CD8-positive, alpha-beta memory T cell (primary cell): ENCODE measurements at places on chromosomes 6 and 20.

- H3K4me3 ChIP-seq = no peak overlapping the region
- no peak for DNase-seq
- H3K36me3 ChIP-seq = no peaks in the 10 kb centered on the region
- no peaks in the 10 kb centered on the region for H3K4me1 ChIP-seq
- H3K27me3 ChIP-seq = no peaks in the 10 kb centered on the region
These were observed 62.9 kb downstream of the QRSL1 start for GRCh38 chr6:106692112-106692818.

DNA sequence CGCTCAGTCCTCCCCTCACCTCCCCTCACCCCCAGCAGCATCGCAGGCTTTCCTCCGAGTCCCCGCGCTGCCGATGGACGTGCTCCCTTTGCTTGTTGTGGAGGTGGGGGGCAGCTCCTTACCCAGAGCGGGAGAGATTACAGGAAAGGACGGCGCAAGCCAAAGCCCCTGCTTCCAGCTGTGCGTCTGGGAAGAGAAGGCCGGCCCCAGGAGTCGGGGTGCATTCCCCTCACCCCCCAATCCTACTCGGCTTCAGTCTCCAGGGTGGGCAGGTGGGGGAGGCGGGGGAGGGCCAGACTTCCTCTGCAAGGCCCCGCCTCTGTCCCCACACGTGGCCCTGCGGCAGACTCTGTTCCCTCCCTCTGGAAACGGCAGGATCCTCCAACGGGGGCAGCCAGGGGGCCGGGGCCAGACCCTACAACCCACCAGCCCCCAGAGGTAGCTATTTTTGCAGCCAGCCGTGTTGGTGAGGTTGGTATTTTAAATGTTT lies 43.6 kb downstream of the NTSR1 start:
- H3K27ac ChIP-seq = no peak overlapping the region
- no peaks in the 10 kb centered on the region for H3K36me3 ChIP-seq
- H3K27me3 ChIP-seq = no peaks in the 10 kb centered on the region

- peaks cover 18% of the 10 kb centered on the region for H3K4me1 ChIP-seq
- peaks cover 18% of the 10 kb centered on the region for H3K36me3 ChIP-seq
- DNase-seq = no peak
- H3K4me3 ChIP-seq = no peak overlapping the region
- H3K27ac ChIP-seq = no peak overlapping the region
These were observed 2.5 kb downstream of the ZSCAN26 start for GRCh38 chr6:28269492-28269891.

GRCh38 chr20:62388839-62389600 lies 2.1 kb downstream of the RPS21 start:
- no peak overlapping the region for H3K27ac ChIP-seq
- no peaks in the 10 kb centered on the region for H3K27me3 ChIP-seq
- peaks cover 26% of the 10 kb centered on the region for H3K4me1 ChIP-seq
- H3K36me3 ChIP-seq = peaks cover 9% of the 10 kb centered on the region
- no peak overlapping the region for H3K4me3 ChIP-seq

- DNase-seq = no peak
- no peaks in the 10 kb centered on the region for H3K36me3 ChIP-seq
- no peaks in the 10 kb centered on the region for H3K27me3 ChIP-seq
- no peaks in the 10 kb centered on the region for H3K4me1 ChIP-seq
- H3K4me3 ChIP-seq = no peak overlapping the region
These were observed 182.6 kb upstream of the MOCS1 start for GRCh38 chr6:40116832-40117231.

DNA sequence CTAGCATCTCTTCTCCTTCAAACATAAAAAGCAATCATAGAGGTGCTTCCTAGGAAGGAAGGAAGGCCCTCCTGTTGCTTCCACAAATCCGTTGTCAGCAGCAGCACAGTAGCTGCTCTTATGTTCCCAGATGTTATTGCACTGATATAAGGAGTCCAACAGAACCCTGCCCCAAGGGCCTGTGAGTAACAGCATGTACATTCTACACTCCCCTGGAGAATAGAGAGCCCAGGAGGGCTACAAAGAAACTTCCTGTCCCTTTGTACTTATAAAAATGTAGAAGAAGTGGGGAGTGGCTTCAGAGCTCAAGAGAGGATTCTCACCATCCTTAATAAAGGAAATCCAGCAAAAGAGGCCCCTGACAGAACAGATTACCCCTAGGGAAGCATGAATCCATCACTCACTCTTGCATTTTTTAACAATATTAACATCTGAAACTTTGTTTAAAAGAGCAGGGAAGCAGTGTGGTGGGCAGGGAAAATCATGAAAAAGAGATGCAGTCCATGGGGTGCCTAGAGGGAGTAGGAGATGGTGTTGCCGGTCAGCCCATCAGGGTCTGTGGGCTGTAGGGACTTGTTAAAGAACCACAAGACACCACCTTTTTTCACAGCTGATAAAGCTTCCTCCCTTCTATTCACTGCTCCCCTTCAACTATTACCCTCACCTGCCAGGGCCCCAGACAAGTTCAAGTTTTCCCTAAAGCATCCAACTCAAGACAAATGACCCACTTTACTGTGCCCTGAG lies 104.5 kb upstream of the ADGRF1 start:
- no peak for DNase-seq
- no peaks in the 10 kb centered on the region for H3K27me3 ChIP-seq
- no peak overlapping the region for H3K27ac ChIP-seq
- H3K36me3 ChIP-seq = no peaks in the 10 kb centered on the region

GRCh38 chr6:156826290-156826955 lies 49.2 kb downstream of the ARID1B start:
- H3K4me3 ChIP-seq = no peak overlapping the region
- H3K4me1 ChIP-seq = peaks cover 34% of the 10 kb centered on the region
- no peaks in the 10 kb centered on the region for H3K36me3 ChIP-seq
- no peak for DNase-seq
- no peak overlapping the region for H3K27ac ChIP-seq

- no peak for DNase-seq
- H3K27ac ChIP-seq = no peak overlapping the region
- H3K4me1 ChIP-seq = no peaks in the 10 kb centered on the region
- H3K36me3 ChIP-seq = no peaks in the 10 kb centered on the region
- no peak overlapping the region for H3K4me3 ChIP-seq
These were observed 94.9 kb downstream of the MDGA1 start for GRCh38 chr6:37602801-37603200.

GRCh38 chr6:147551976-147552375 lies 43.5 kb downstream of the SAMD5 start:
- H3K4me3 ChIP-seq = no peak overlapping the region
- H3K27ac ChIP-seq = no peak overlapping the region
- DNase-seq = no peak
- H3K4me1 ChIP-seq = no peaks in the 10 kb centered on the region

DNA sequence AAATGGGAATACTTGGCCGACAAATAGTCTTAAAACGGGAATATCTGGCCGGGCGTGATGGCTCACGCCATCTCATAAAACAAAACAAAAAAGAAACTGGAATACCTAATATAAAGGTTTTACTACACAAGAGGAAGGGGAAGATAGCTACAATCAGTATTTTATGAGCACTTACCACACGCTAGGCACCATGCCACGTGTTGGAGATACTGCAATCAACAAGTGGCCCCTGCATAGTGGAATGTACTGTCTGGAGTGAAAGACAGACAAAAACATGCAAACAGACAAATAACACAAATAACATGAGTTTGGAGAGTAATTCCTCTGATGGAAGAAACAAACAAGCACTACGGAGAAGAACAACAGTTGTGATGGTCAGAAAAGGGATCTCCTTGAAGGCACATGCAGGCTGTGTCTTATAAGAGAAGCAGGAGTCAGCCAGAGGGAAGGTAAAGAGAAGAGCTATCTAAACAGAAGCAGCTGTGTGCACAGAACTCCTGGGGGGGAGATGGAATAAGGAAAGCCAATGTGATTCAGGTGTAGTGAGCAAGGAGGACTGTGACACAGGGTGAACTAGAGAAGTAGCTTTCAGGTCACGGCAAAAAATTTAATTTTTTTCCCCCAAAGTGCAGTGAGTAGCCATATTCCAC lies 39.1 kb upstream of the AKIRIN2 start:
- no peak overlapping the region for H3K27ac ChIP-seq
- H3K4me1 ChIP-seq = peaks cover 24% of the 10 kb centered on the region
- no peaks in the 10 kb centered on the region for H3K36me3 ChIP-seq
- H3K27me3 ChIP-seq = no peaks in the 10 kb centered on the region
- no peak overlapping the region for H3K4me3 ChIP-seq

- no peaks in the 10 kb centered on the region for H3K4me1 ChIP-seq
- DNase-seq = no peak
- no peaks in the 10 kb centered on the region for H3K27me3 ChIP-seq
- H3K4me3 ChIP-seq = no peak overlapping the region
- H3K27ac ChIP-seq = peak overlapping the region; percentile 30
These were observed 113.3 kb upstream of the NUP153 start for GRCh38 chr6:17820055-17820454.

GRCh38 chr6:129678463-129678862 lies 31.5 kb downstream of the ARHGAP18 start:
- peak overlapping the region; percentile 5 for H3K27ac ChIP-seq
- no peak overlapping the region for H3K4me3 ChIP-seq
- no peaks in the 10 kb centered on the region for H3K36me3 ChIP-seq
- no peak for DNase-seq
- peaks cover 3% of the 10 kb centered on the region for H3K4me1 ChIP-seq
- no peaks in the 10 kb centered on the region for H3K27me3 ChIP-seq

- H3K27ac ChIP-seq = no peak overlapping the region
- DNase-seq = no peak
- no peaks in the 10 kb centered on the region for H3K36me3 ChIP-seq
These were observed 6.4 kb upstream of the SLC2A12 start for GRCh38 chr6:134058622-134059366.

DNA sequence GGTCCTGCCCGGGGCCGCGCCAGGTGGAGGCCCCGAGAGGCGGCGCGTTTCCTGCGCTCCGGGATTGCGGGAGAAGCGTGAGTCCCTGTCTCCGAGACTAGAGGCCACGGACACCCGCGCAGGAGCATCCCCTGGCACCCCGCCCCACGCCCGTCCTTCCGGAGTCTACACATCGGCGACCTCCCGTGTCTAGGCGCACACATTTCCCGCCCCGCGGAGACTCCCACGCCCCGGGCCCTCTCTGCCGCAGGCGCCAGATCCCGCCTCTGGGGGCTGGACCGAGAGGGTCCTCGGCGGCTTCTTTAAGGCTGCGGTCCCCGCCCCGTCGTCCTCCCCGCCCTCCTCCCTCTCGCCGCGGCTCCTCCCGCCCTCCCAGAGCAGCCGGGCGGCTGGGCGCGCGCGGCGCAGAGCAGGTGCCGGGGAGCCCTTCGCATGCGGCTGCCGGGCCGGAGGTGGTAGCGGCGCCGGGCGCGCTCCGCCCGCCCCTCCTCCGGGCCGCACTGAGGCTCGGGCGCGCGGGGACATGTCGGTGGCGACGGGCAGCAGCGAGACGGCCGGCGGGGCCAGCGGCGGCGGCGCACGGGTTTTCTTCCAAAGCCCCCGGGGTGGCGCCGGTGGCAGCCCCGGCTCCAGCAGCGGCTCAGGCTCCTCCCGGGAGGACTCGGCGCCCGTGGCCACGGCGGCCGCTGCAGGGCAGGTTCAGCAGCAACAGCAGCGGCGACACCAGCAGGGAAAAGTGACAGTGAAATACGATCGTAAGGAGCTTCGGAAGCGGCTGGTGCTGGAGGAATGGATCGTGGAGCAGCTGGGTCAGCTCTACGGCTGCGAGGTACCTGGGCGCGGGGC lies at the start of gene PPP1R14C:
TSS of gene PPP1R14C (plus strand) at position 375 of the 846 bp plus-strand sequence. CDS start at position 524, 149 bp downstream.
- H3K4me3 ChIP-seq = no peak within 1 kb of the TSS
- H3K4me1 ChIP-seq = no peaks in the 10 kb centered on the region
- no peaks in the 10 kb centered on the region for H3K36me3 ChIP-seq
- H3K27me3 ChIP-seq = peaks cover 22% of the 10 kb centered on the region
- peak within 1 kb of the TSS; percentile 39 for H3K27ac ChIP-seq
- no peak for DNase-seq

DNA sequence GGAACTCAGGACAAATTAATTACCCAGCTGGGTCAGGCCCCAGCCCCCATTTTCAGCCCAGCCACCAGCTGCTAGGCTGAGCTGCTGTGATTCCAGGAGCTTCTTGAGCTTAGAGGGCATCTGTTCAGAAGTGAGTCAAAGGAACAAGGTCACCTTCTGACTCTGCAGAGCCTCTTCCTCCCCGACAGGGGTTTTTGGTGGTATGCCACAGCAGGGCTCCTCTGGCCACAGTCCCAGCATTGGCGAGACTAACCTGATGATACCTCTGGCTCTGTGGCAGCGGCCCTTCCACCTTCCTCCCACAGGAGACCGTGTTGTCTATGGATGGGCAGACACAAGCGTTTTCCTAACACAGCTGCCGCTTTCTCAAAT lies 39.7 kb downstream of the ZC3H12D start:
- H3K36me3 ChIP-seq = peaks cover 5% of the 10 kb centered on the region
- no peak for DNase-seq
- no peaks in the 10 kb centered on the region for H3K4me1 ChIP-seq
- no peak overlapping the region for H3K27ac ChIP-seq

DNA sequence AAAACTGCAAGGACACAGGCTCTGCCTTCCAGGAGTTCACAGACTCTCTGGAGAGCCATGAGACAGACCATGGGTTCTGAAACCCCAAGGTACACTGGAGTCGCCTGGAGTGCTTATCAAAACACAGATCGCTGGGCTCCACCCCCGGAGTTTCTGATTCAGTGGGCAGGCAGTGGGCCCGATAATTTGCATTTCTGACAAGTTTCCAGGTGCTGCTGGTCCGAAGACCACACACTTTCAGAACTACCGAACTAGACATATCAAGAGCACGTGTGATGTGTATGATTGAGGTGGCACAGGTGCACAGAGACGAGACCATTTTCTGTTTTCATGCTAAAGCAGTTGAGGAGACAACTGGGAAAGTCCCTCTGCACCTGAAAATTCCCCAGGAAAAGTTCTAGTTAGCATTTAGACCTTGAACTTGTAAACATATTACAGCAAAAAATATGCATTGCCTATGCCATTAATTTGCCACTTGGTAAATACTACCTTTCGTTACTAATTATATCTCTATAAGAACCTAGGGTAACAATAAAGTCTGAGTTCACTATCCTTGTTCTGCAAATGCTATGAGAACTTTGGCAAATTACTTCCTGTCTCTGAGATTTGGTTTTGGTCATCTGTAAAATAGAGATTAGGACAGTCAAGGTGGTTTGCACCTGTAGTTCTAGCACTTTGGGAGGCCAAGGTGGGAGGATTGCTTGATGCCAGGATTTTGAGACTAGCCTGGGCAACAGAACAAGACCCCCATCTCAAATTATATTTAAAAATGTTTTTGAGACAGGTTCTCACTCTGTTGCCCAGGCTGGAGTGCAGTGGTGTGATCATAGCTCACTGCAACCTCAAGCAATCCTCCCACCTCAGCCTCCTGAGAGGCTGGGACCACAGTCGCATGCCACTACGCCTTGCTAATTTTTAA lies 14.3 kb upstream of the PIM1 start:
- H3K36me3 ChIP-seq = no peaks in the 10 kb centered on the region
- no peak overlapping the region for H3K4me3 ChIP-seq
- H3K27ac ChIP-seq = no peak overlapping the region
- no peak for DNase-seq
- H3K4me1 ChIP-seq = peaks cover 13% of the 10 kb centered on the region
- no peaks in the 10 kb centered on the region for H3K27me3 ChIP-seq

DNA sequence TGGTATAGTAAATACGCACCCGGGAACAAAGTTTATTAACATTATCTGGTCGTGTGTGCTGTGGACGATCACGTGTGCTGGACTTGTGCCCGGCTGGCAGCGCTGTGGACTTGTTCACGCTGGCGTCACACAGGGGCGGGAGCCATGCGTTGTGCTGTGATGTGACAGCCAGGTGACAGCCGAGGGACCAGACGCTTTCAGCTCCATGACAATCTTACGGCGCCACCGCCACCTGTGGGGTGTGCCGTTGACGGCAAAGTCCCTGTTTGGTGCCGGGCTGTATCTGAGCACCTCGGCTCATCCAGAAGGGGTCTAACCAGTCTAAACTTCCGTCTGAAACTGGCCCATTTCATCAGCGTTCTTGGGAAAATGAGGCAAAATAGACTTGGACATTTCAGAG lies 25.2 kb downstream of the DLL1 start:
- no peaks in the 10 kb centered on the region for H3K4me1 ChIP-seq
- no peak for DNase-seq
- H3K36me3 ChIP-seq = no peaks in the 10 kb centered on the region
- no peaks in the 10 kb centered on the region for H3K27me3 ChIP-seq
- H3K4me3 ChIP-seq = no peak overlapping the region
